SK-MEL-5 (cell line): ENCODE measurements at places on chromosomes 6 and 20. TPM values are rescaled to one million over a fixed set of nuclear protein-coding genes. Genes with fewer than 3 reads are reported as not detected.

DNA sequence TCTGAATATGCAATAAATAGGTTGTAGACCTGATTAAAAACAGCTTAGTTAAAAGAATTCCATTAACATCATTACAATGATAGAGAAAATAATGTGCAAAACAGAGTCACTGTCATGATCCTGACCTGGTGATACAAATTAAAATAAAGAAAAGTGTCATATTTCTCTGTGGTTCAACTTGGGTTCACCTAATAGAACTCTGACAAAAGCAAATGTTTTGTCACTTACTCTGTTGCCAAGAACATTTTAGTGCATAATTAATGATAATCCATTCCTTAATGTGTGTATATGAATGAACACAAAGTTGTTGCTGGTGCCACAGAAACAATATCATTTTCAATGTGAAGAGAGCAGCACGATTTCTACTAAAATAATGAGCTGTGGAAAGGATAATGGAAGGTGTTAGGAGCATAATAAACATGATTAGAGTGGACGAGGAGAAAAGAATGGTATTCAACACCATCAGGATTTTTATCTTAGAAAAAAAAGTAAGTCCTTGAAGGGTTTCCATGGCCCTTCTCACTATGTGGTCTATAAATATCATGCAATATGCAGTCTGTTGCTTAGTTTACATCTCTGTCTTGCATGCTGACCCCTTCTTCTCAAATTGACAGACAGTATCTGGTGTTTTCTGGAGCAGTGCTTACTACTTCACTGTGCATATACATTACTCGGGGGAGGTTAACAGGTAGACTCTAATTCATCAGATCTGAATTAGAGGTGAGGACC lies 656.6 kb upstream of the MMS22L start:
- no peak for DNase-seq

DNA sequence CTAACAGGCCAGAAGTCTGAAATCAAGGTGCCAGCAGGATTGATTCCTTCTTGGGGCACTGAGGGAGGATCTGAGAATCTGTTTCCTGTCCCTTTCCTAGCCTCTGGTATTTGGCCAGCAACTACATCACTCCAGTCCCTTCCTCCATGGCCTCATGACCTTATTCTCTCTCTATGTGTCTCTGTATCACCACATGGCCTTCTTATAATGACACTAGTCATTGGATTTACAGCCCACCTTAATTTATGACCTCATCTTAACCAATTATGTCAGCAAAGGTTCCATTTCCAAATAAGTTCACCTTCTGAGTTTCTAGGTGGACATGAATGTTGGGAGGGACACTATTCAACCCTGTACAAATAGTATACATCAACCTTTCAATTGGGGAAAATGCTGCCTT lies 29.3 kb downstream of the SCML4 start:
- DNase-seq, result no peak

DNA sequence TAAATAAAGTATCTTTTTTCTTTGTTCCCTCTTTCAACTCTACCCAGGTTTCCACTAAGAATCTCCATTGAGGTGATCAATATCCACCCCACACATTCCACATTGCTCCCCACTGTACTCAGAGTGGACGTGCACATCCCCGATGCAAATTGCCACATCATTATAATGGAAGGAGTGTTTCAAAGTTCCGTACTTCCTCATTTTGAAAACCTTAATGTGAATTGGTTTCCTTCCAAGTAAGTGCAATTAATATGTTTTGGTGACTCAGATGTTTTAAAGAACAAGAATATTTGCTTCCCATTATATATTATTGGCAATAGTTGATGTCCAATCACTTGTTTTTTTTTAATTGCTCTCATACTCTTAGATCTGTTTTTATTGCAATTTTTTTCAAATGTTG lies 463.6 kb downstream of the HACE1 start:
- DNase-seq, result no peak

DNA sequence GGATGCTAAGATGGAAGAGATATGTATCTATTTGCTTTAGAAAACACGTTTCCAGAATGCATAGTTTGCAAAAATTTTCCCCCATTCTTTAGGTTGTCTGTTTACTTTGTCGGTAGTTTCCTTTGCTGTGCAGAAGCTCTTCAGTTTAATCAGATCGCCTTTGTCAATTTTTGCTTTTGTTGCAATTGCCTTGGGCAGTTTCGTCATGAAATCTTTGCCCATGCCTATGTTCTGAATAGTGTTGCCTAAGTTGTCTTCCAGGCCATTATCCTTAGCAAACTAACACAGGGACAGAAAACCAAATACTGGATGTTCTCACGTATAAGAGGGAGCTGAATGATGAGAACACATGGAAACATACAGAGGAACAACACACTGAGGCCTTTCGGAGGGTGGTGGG lies 454.2 kb upstream of the SLC35B3 start:
- peak; percentile 19 for DNase-seq

DNA sequence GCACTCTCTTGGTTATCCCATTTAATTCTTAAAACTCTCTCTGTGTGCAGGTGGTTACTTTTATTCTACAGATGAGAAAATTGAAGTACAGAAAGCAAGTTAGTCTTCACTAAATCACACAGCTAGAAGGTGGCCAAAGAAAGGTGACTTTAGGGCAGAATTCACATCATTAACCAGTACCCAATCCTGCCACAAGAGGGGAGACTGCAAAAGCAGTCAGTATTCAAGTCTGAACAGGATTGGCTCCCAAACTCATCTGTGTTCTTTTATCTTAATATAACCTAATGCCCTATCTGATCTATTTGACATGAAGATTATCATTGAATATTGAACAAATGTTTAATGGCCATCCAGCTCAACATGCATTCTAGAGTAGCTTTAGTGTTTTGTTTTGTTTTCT lies 225.3 kb upstream of the FAM83B start:
- no peak for DNase-seq

Gene PLA2G7
- total RNA-seq, result 0.19 and 0.53 TPM in 2 replicates

Gene CNR1
- 1.7 and 2.0 TPM in 2 replicates for total RNA-seq

Gene MAK
- total RNA-seq, result 0.26 and 0.29 TPM in 2 replicates
